ENCODE measurements at places on chromosomes 2 and 18.

- DNase-seq: peak; percentile 82
- H3K4me1 ChIP-seq: peaks cover 18% of the 10 kb centered on the region
- no peaks in the 10 kb centered on the region for H3K36me3 ChIP-seq
Measured at GRCh38 chr2:237603718-237604362, 13.3 kb upstream of the RAB17 start.

GRCh38 chr2:126664639-126665038 is 8.7 kb downstream of the GYPC start:
- H3K27me3 ChIP-seq: no peaks in the 10 kb centered on the region
- H3K36me3 ChIP-seq: peaks cover 11% of the 10 kb centered on the region

DNA sequence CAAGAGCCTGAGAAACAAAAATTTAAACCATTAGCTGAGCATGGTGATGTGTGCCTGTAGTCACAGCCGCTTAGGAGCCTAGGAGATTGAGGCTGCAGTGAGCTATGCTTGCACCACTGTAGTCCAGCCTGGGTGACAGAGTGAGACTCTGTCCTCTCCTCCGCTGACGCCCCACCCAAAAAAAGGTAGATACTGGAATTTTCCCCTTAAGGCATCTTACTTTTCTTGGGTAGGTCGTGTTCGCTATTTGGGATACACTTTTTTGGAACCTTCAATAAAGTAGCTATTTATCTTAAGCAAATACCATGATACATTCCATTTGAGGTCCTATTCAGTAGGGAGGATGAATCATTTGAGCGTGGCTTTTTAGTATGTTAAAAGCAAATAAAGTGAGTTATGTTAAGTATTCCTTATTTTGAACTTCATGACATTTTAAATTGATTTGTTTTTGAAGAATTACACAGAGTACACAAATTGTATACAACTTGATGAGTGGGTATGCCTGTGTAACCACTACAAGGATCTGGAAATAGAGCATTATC is 38.7 kb downstream of the RALBP1 start:
- H3K4me1 ChIP-seq: no peaks in the 10 kb centered on the region
- H3K4me3 ChIP-seq: no peak overlapping the region
- no peaks in the 10 kb centered on the region for H3K27me3 ChIP-seq
- peaks cover 50% of the 10 kb centered on the region for H3K36me3 ChIP-seq

- no peaks in the 10 kb centered on the region for H3K4me1 ChIP-seq
- DNase-seq: no peak
- H3K27ac ChIP-seq: no peak overlapping the region
- H3K36me3 ChIP-seq: no peaks in the 10 kb centered on the region
- no peaks in the 10 kb centered on the region for H3K27me3 ChIP-seq
Measured at GRCh38 chr18:28960146-28960545, 783.2 kb upstream of the CDH2 start.

DNA sequence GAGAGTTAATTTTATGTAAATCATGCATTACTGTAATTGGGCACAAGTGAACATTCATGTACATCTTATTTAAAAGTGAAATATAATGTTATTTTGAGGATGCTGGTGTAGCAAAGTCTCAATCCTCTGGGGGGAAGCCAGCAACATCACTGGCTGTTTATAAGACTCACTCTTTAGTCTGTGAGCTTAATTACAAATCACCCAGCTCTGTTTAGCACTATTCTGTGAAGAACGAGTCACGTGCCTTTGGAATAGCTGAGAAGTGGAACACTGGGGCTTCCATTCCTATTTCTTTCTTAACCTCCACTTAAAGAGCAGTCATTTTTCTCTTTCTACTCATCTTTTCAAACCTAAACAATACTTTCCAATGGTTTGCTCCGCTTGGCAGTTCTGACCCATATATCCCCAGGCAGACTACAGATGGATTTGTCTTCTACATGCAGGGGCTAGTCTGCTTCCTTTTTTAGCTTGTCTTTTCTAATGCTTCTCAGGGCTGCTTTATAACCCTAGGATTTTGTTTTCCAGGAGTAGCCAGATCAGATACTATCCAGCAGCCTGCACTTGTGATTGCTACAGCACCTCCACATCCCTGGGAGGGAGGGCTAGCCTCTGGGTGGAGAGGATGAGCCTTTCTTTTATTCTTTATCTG is 95.3 kb upstream of the CAVIN2 start:
- H3K27ac ChIP-seq: no peak overlapping the region
- no peaks in the 10 kb centered on the region for H3K36me3 ChIP-seq
- peaks cover 9% of the 10 kb centered on the region for H3K4me1 ChIP-seq
- no peaks in the 10 kb centered on the region for H3K27me3 ChIP-seq
- DNase-seq: no peak

Data from CD14-positive monocyte (primary cell).